ENCODE measurements at places on chromosomes 7 and 10. TPM values are rescaled to one million over a fixed set of nuclear protein-coding genes. Genes with fewer than 3 reads are reported as not detected.
A peak's percentile ranks its signal among the peaks of the same experiment; 100 is the strongest.

DNA sequence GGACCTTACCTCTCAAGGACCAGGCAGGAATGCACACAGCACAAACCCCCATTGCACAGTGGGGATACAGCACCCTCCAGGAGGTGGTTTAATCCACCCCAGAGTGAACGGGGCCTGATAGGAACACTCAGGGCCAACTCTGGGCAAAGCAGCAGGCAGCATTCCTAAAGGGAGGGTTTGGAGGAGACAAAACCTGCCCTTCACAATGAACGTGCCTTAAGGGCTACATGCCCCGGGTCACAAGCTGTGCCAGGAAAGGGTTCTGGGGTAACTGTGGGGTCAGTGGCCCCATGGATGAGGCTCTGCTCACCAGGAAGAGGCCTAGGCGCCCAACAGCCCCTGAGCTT lies 1.1 kb downstream of the GPRIN2 start:
- no peak for DNase-seq

DNA sequence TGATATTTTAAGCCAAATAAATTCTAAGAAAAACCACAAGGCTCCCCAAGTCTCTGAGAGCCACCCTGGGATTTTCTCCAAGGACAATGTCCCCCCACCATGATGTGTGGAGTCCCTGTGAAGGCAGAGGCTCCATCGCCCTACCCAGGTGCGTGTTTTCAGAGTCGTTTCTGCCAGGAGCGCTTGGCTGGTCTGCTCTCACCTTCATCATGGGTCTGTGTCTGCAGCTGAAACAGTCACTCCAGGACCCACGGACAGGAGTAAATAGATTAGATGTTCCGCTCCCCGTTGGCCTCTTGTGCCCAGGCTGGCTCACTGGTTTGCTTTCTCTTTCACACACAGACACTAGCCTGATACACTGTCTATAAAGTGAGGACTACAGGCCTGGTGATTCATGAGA lies 217.5 kb downstream of the SFMBT2 start:
- DNase-seq: no peak

DNA sequence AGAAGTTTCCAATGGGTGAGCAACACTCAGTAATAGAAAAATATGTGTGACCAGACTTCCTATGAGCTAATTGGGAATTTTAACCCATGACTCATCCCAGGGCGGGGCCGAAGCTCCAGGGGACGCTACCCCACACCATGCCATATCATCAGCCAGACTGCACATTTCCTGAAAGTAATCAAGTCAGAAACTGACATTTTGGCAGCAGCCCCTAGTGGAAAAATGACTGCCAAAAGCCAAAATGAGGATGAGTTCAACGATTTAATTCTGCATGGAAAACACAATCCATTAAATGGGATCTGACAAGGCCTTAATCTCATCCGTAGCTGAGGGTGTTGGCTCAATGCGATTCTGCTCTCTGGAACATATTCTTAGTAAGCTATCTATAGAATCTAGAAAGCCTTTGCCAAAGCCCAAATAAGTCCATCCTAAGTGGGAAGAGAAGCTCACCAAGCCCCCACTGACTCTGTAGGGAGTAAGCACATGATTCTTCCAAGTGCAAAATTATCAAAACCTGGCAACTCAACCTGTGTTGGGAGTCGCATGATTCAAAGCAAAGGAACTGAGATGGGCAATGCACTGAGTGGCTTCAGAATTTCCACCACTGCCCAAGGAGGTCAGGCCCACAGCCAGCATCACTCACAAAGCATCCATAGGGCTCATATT lies 93.1 kb upstream of the PDE1C start:
- DNase-seq: peak; percentile 77

DNA sequence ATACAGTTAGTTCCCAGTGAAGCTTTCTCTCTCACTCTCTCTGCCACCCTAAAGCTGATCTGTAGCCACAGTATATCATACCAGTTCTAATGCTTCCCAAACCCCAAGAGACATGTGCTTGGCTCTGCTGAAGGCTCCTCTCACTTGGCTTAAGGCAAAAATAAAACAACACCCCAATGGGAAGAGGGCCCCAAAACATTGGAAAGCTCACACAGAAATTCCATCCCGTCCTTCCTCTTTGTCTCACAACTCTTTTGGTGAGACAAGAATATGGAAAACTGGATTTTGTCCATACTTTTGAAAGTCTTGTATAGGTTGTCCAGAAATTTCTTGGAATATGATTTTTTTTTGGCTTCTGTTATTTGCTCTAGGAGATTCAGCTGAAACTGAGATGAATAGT lies 56.1 kb upstream of the WNT16 start:
- DNase-seq: no peak

SCART1 gene
- 0.77 TPM for total RNA-seq

GRCh38 chr10:31704195-31704594 lies 224.4 kb downstream of the ARHGAP12 start:
- no peak for DNase-seq

DNA sequence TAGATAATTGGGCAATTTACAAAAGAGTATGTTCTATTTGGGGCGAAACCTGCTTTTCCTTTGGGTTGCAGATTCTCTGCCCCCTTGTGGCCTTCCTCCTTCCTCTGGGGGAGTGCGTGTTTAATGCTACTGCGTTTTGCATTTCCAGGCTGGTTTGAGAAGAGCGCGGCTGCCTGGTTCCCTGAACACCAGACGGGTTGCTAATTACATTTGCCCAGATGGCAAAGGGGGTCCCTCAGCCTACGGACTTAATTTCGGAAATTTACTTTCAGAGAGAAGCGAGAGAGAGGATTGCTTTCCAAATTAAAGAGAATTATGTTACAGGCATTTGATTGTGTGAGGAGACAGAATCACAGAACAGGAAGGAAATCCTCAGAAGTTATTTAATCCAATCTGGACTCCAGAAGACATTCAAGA lies 91.9 kb upstream of the JAZF1 start:
- peak; percentile 42 for DNase-seq

- DNase-seq: no peak
Measured at GRCh38 chr7:84502239-84502638, 307.6 kb upstream of the SEMA3A start.

DNA sequence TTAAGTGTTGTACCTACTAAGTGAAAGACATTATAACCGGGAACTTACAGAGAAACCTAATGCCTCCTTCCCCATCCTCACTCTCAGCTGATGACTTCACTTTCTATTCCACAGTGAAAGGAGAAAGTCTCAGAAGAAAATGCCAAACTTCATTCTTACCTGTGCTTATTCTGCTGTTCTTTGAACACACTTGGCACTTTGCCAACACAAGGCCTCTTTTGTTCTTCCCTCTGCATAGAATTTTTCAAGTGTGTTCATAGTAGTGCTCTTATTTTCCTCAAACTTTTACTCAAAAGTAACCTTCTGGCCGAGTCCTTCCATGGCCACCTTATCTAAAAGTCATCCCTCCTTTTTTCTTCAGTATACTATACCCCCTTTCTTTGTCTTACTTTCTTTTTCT lies 59.4 kb upstream of the ETV1 start:
- no peak for DNase-seq

- DNase-seq: no peak
Measured at GRCh38 chr7:20193242-20193777, 23.9 kb downstream of the MACC1 start.

GRCh38 chr10:36281831-36282331 lies 639.8 kb upstream of the FZD8 start:
- DNase-seq: no peak

COBL gene
- total RNA-seq: 89.8 TPM

GRCh38 chr7:157558061-157558460 lies 221.3 kb downstream of the DNAJB6 start:
- no peak for DNase-seq

NUTM2E gene
- total RNA-seq: not detected

CUEDC2 gene
- total RNA-seq: 78.3 TPM

- DNase-seq: no peak
Measured at GRCh38 chr7:22358820-22359697, 2.1 kb upstream of the RAPGEF5 start.

GRCh38 chr7:131122394-131122793 lies 205.3 kb upstream of the MKLN1 start:
- DNase-seq: no peak
